ENCODE measurements at places on chromosomes 5 and 9.

- DNase-seq = no peak
Observed at GRCh38 chr5:143347698-143348344, 55.7 kb downstream of the NR3C1 start.

GRCh38 chr5:9454012-9454481, 91.8 kb downstream of the SEMA5A start:
- DNase-seq = no peak

DNA sequence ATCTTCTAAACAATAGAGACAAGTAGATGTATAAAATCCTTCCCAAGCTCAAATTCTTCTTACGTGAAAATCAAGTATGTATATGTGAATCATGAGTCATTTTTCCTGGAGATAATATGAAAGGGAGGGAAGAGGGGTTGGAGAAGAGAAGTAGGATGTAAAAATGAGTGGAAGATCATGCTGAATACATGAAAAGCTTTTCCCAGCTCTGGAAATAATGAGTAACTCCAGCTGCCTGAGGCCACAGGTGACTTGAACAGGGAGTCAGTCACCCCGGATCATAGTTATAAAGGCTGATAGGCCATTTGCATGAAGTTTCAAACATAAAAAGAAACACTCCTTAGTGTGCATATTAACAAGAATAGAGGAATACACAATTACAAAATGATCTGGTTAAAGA, 486.7 kb downstream of the EFNA5 start:
- no peak for DNase-seq

- DNase-seq = no peak
Observed at GRCh38 chr5:144844086-144844485, 673.4 kb downstream of the KCTD16 start.

GRCh38 chr5:1483064-1483463, 37.8 kb upstream of the SLC6A3 start:
- DNase-seq = no peak

DNA sequence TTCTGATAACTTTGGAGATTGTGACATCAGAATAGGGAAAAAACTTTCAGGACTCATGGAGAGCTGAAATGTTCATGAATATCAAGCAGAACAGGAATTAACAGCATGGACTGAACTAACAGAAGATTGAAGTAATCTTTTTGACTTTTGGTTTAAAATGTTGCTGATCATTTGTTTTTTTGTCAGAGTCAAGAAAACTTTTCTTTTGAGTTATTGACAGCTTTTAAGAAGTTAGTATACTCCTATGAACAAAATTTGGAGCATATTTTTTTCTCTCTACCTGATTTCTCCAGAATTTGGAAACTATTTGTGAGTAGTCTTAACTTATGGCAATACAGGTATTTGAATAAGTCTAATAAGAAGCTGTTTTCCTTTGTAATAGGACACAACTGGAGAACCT, 244.3 kb upstream of the KLF9 start:
- DNase-seq = no peak

- DNase-seq = no peak
Observed at GRCh38 chr5:178238313-178238635, 5.7 kb upstream of the PHYKPL start.

GRCh38 chr5:178366998-178367735, 134.6 kb upstream of the PHYKPL start:
- no peak for DNase-seq

- DNase-seq = no peak
Observed at GRCh38 chr9:36542355-36542754, 30.3 kb upstream of the MELK start.

DNA sequence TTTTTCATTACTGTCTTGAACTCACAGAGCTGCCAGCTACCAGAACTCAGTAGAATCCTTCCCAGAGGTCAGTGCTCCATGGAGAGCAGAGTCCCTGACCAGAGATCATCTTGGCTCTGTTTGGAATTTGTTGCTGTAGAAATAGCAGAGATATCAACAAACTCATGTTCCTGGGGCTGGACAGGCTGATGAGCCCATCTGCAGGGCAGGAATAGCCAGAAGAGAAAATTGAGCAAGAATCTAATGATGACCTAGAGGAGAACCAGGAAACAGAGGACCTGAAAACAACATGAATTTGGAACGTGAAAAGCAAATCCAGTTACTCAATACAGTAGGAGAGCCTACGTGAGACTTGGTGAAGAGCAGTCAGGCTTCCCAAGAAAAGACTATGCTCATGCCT, 437.8 kb downstream of the PLK2 start:
- DNase-seq = no peak

Data from hypothalamus (tissue), 51 donors.